ENCODE measurements at places on chromosomes 3 and 15. TPM values are rescaled to one million over a fixed set of nuclear protein-coding genes. Genes with fewer than 3 reads are reported as not detected.

DNA sequence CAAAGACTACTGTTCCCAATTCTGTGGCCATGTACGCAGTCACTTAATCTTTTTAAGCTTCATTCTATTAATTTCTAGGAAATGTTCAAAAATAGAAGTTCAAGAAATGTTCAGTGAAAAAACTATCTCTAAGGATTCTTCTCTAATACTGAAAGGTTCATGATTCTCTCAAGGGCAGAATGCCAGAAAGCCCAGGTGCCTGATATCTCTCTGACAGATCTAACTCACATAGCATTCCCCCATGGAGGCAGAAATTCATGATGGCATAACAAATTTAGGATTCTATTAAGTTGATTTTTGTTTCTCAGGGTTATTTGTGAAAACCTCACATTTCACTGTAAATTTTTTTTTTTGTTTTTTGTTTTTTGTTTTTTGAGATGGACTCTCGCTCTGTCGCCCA, 17.5 kb downstream of the CHRM5 start:
- H3K4me3 ChIP-seq, result no peak overlapping the region
- no peak for DNase-seq
- no peaks in the 10 kb centered on the region for H3K27me3 ChIP-seq
- H3K36me3 ChIP-seq, result no peaks in the 10 kb centered on the region
- no peaks in the 10 kb centered on the region for H3K4me1 ChIP-seq

- DNase-seq, result no peak
- H3K27me3 ChIP-seq, result peaks cover 23% of the 10 kb centered on the region
- H3K4me1 ChIP-seq, result no peaks in the 10 kb centered on the region
- no peak overlapping the region for H3K27ac ChIP-seq
These were observed 181.6 kb downstream of the ABHD5 start for GRCh38 chr3:43872301-43872700.

GRCh38 chr3:13538520-13539291, 10.2 kb upstream of the FBLN2 start:
- peaks cover 41% of the 10 kb centered on the region for H3K27me3 ChIP-seq
- peaks cover 16% of the 10 kb centered on the region for H3K4me1 ChIP-seq
- no peak for DNase-seq
- no peak overlapping the region for H3K27ac ChIP-seq

GRCh38 chr3:14199641-14200040, 21.0 kb downstream of the LSM3 start:
- H3K4me3 ChIP-seq, result no peak overlapping the region
- no peaks in the 10 kb centered on the region for H3K27me3 ChIP-seq
- H3K36me3 ChIP-seq, result peaks cover 30% of the 10 kb centered on the region
- no peaks in the 10 kb centered on the region for H3K4me1 ChIP-seq
- H3K27ac ChIP-seq, result peak overlapping the region; percentile 40

DNA sequence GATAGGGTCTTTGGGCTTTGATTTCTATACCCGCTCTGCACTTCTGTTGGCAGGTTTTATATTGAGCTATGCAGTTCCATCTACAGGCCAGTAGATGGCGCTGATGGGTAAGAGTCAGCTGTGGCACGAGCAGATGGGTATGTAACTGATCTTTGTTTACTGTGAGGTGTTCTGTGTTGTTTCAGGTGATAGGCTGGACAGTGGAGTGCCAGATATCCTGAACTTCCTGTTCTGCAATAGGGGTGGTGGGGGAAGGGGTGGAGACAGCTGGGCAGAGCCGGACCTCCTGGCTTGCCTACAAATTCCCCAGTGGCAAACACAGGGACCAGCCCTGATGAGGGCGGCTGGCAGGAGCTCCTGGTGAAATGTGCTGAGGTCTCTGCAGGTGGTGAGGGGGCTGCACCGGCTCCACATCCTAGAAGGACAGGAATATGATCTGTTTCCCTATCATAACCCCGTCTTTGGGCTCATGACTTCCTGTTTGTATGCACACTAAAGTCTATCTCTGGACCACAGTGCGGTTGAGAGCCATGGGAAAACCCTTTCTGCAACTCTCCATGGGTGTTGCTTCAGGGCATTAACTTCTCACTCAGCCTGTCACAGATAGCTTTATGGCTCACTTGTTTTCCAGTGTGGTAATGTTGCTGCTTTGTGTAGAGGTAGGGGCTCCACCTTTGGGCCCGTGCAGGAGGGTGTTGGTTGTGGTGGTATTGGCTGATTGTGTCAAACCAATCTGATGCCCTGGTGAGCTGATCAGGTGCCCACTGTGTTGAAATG, 13.4 kb upstream of the FAM98B start:
- DNase-seq, result peak; percentile 73
- H3K27me3 ChIP-seq, result peaks cover 34% of the 10 kb centered on the region
- no peak overlapping the region for H3K4me3 ChIP-seq
- H3K4me1 ChIP-seq, result peaks cover 11% of the 10 kb centered on the region
- H3K27ac ChIP-seq, result no peak overlapping the region

- no peak overlapping the region for H3K4me3 ChIP-seq
- no peak overlapping the region for H3K27ac ChIP-seq
- no peaks in the 10 kb centered on the region for H3K27me3 ChIP-seq
- DNase-seq, result no peak
These were observed 592.4 kb downstream of the EPHA3 start for GRCh38 chr3:89699771-89700170.

GRCh38 chr15:36992454-36992853, 107.9 kb downstream of the MEIS2 start:
- H3K36me3 ChIP-seq, result no peaks in the 10 kb centered on the region
- no peaks in the 10 kb centered on the region for H3K4me1 ChIP-seq
- no peak for DNase-seq
- no peak overlapping the region for H3K27ac ChIP-seq
- no peaks in the 10 kb centered on the region for H3K27me3 ChIP-seq

- H3K4me1 ChIP-seq, result peaks cover 12% of the 10 kb centered on the region
- H3K27ac ChIP-seq, result peak overlapping the region; percentile 25
- no peaks in the 10 kb centered on the region for H3K27me3 ChIP-seq
- peak; percentile 30 for DNase-seq
- no peak overlapping the region for H3K4me3 ChIP-seq
These were observed 11.6 kb upstream of the VGLL4 start for GRCh38 chr3:11655196-11655928.

DNA sequence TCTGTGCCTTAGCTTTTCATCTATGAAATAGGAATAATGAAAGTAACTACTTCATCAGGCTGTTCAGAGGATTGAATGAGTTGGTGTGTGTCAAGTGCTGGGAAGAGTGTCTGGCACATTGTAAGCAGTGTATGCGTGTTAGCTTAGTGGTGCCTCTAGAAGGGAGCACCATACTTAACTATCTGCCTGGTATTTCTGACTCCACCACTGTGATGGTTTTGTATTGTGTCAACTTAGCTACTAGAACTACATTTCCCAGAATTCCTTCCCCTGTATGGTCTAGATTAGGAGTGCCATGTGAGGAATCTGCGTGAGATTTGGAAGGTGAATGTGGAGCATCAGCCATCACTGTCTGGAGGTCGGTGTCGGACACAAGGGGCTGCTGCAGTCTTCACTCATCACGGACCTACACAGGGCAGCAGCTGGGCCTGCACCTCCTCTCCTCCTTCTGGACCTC, 115.4 kb upstream of the GALNT15 start:
- H3K4me3 ChIP-seq, result no peak overlapping the region
- DNase-seq, result no peak
- H3K4me1 ChIP-seq, result no peaks in the 10 kb centered on the region
- H3K36me3 ChIP-seq, result no peaks in the 10 kb centered on the region
- no peak overlapping the region for H3K27ac ChIP-seq
- peaks cover 9% of the 10 kb centered on the region for H3K27me3 ChIP-seq

GRCh38 chr3:105513042-105513441, 146.3 kb downstream of the ALCAM start:
- H3K27me3 ChIP-seq, result peaks cover 3% of the 10 kb centered on the region
- H3K4me3 ChIP-seq, result no peak overlapping the region
- no peaks in the 10 kb centered on the region for H3K36me3 ChIP-seq
- no peak for DNase-seq
- no peaks in the 10 kb centered on the region for H3K4me1 ChIP-seq

DNA sequence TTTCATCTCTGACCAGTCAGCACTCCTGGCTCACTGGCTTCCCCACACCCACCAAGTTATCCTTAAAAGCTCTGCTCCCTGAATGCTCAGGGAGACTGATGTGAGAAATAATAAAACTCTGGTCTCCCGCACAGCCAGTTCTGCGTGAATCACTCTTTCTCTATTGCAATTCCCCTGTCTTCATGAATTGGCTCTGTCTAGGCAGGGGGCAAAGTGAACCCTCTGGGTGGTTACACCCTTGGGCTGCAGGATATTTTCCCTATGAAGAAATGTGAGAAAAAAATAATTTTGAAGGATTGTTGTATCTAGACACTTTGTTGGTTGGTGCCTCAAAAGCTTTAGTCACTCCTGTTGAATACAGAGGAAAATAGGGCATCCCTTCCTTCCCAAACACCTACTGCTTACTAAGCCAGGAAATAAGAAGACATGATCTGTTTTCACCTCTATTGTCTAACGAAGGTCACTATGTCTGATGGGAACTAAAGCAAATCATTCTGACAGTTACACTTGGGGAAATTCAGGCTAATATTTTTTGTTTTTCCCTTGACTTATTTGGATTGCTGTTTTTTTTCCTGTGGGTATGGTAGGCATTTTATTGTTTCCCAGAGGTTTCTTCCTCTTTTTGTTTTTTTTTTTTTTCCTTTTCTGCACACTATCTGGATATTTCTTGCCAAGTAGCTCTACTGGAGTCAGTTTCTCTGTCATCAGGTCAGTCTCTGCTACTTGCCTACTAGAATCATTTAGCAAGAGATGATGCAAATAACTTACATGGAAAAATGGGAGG, 15.3 kb upstream of the TNFSF10 start:
- H3K27ac ChIP-seq, result peak overlapping the region; percentile 96
- H3K27me3 ChIP-seq, result no peaks in the 10 kb centered on the region
- no peak for DNase-seq

- H3K4me3 ChIP-seq, result no peak overlapping the region
- no peak overlapping the region for H3K27ac ChIP-seq
- H3K4me1 ChIP-seq, result no peaks in the 10 kb centered on the region
These were observed 1412.9 kb upstream of the ALCAM start for GRCh38 chr3:103953796-103954195.

Gene NEK10
- total RNA-seq, result 0.81 TPM

Gene SPSB4
- not detected for total RNA-seq

Gene HYAL1
- total RNA-seq, result 0.16 TPM
